ENCODE measurements at places on chromosomes 16 and 17.

DNA sequence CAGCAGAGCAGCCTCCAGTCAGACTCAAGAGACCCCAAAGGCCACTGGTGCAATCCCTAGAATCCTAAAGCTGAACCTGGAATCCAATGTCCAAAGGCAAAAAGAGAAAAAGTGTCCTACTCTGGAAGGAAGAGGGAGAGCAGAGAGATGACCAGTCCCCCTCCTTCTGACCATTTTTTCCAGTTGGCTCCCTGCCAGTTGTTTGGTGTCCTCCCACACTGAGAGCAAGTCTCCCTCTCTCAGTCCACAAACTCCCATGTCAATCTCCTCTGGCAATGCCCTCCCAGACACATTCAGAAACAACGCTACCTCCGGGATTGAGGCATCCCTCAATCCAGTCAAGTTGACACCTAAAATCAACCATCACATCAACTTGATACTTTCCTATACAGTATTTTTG, 4.3 kb upstream of the CLEC19A start:
- no peak for DNase-seq

DNA sequence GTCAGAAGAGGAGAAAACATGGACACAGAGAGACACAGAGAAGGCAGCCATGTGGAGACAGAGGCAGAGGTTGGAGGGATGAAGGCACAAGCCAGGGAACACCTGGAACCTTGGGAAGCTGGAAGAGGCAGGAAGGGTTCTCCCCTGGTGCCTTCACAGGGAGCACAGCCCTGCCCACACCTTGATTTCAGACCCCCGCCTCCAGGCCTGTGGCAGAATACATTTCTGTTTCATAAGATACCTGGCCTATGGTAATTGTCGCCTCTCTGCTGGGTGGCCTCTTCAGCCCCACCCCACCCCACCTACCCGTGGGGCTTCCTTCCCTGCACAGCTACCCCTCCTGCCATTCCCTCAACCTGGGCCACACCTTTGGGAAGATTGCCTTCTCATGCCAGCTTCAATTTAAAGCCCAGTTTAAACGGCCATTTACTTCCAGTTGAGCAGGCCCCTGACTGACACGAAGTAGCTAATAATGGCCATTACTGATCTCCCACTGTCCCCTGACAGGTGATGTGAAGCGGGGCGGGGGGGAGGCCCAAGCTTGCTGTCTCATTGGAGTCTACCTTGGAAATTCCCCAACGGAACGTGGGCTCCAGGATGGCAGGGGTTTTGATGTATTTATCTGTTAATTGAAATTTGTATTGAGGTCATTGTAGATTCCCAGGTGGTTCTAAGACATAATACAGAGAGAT, 291.7 kb upstream of the FOXF1 start:
- DNase-seq = no peak

DNA sequence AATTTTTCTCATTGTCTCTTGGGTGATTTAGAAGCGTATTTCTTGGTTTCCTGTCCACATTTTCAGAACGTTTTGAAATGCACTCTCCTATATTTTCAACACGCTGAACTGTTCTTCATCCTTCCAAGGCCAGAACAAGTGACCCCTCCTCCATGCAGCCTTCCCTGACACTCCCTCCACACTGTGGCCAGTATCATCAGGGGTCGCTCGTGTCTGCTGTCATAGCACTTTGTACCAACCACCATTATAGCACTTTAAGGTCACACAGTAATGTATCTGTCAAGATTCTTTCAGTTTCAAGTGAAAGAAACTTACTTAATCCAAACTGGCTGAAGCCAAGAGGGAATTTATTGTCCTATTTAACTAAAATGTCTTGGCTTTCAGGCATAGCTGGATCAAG, 17.5 kb upstream of the IL21R start:
- DNase-seq = no peak

DNA sequence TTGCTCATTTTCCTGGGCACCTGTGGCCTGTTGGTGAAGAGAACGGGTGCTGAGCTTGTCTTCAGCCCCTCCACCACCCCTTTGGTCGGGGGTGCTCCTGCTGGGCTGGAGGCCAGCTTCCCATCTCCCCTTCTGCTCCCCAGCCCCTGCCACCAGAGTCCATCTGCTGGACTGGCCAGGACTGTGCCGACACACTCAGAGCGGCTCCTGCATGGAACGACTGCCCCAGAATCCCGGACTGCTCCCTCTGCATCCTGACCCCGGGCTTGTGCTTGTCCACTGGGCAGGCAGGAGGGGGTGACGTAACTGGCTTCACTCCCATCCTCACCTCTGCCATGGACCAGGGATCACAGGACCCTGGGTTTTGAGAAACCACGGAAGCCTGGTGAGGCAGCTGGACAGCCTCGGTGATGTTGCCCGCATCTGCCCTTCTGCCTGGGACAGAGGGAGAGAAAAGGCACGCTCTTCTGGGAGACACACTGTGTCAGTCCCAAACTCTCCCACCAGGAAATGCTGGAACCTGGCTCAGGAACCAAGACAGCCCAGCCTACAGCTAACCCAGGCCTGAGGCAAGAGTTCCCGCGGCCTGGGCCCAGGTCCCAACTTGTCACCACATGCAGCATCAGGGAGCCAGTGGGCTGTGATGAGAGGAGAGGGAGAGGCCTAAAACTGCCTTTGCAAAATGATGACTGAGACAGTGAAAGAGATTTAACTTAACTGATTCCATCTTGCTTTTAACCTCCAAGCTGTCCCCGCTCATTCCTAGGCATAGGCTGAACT, 16.1 kb upstream of the GSDMA start:
- no peak for DNase-seq

GRCh38 chr16:30997725-30998711, 12.4 kb downstream of the STX1B start:
- DNase-seq = no peak

GRCh38 chr16:68395815-68396214, 52.5 kb downstream of the SMPD3 start:
- no peak for DNase-seq

- DNase-seq = no peak
Observed at GRCh38 chr17:36136036-36136435, 32.4 kb downstream of the CCL4 start.

GRCh38 chr16:55508941-55509931, at the start of gene LPCAT2:
LPCAT2 (plus strand) TSS chr16:55509072; CDS start chr16:55509182, 110 bp downstream.
- peak; percentile 49 for DNase-seq

- no peak for DNase-seq
Observed at GRCh38 chr16:54693864-54694263, 236.8 kb upstream of the IRX5 start.

Data from stimulated activated CD4-positive, alpha-beta T cell treated with anti-CD3 and anti-CD28 coated beads, Interleukin-1b, Interleukin-23, amount 100 ng/mL, for 48 hours (primary cell).